ENCODE measurements at places on chromosomes 1 and 21.
A peak's percentile ranks its signal among the peaks of the same experiment; 100 is the strongest.

GRCh38 chr1:150479927-150480352 lies 7.3 kb upstream of the TARS2 start:
- DNase-seq, result no peak

DNA sequence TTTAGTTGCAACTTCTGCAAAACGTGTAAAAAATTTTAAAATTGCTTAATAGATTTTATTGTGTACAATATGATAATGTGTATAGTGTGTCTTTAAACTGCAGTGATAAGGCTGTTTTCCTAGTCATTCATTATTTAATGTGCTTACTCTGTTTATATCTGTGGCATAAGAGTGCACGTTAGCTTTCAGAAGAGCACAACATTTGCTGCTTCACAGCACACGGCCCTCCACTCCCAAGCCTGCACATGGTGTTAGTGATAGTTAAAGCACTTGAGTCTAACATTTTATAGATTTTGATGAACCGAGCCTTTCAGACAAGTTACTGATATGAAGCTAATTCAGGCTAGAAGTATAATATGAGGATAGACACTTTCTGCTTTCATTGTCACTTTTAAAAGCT lies 120.6 kb downstream of the ADGRL2 start:
- no peak for DNase-seq

DNA sequence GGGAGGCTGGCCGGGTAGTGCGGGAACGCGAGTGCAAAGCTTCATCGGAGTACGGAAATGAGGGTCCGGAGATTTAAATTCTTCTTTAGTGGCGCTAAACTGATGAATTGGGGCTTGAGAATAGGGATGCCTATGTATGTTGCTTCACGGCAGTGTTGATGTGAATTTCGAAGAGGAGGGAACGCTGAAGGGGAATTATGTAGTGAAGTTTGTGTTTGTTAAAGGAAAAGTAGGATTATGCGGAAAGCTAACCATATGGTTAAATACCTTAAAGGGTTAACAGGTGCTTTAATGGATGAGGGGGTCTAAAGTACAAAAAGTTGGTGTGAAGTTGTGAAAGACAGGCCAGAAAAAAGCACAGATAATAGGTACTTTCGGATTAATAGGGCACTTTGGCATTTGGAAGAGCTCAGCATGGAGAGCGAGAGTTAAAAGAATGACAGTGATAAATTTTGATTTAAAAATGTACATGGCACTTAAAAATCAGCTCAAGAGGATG lies 1.4 kb downstream of the HS2ST1 start:
- no peak for DNase-seq

- no peak for DNase-seq
Observed at GRCh38 chr1:205983925-205984725, 19.1 kb downstream of the RAB7B start.

DNA sequence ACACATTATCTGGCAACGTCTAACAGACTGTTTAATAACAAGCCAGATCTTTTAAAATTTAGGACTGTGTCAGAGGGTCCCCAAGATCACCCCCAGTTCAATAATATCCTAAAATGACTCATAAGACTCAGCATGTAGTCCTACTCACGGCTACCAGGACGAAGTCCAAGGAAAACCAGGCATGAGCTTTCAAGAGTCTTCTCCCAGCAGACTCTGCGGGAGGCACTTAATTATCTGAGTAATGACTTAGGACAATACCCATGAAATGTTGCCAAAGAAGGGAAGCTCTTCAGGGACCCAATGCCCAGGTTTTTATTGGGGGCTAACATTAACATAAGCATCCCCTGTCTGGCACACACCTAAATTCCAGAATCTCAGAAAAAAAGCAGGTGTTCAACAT lies 7.0 kb downstream of the HFM1 start:
- DNase-seq, result no peak

DNA sequence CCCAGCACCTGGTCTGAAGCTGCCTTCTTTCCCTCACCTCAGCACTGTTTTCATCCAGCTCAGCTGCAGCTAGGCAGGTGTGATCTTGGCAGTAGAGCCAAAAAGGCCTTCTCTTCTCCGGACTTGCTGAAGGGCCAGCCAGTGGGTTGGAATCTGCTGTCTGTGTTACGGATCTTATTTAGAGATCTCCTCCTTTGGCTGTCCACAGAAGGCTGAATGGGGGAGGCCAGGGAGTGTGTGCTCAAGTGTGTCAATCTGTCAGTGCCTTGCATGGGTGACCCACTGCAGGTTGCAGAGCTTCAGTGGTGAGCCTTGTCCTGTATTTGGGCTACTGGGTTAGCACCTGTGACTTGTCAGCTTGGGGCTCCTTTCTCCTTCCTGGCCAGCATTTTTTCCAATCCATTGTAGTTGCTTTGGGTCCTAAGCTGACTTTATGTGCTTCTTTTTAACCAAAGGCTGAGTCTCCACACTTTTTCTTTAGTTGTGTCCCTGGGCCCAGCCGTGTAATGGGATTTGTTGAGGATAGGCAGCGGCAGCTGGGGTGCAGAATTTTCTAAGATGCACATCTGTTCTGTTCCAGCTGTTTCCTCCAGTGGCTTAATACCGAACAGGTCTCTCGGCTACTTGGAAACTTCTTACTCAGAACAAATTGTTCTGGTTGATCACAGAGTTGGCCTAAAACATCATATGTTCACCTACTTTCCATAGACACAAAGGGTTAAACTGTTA lies 126.8 kb downstream of the PEX14 start:
- no peak for DNase-seq

GRCh38 chr1:55047611-55048010 lies 8.3 kb downstream of the PCSK9 start:
- DNase-seq, result no peak

- no peak for DNase-seq
Observed at GRCh38 chr1:97677702-97678101, 243.1 kb downstream of the DPYD start.

DNA sequence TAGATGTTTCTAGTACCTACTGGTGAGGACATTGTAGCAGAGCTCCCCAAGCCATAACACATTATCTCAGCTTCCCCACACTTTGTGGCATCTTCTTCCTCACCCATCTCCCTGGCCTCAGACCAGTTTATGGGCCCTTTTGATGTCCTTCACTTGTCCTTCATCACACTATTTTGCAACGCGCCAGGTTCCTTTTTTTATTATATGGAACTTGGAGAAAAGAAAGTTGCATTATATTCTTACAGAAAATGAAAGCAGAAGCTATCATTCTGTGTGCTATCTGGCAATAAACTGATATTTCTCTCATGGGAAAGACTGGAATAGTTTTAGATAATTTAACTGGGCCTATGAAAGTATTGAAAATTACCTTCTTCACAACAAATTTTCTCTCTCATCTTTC lies 196.9 kb upstream of the ETV3 start:
- DNase-seq, result no peak

DNA sequence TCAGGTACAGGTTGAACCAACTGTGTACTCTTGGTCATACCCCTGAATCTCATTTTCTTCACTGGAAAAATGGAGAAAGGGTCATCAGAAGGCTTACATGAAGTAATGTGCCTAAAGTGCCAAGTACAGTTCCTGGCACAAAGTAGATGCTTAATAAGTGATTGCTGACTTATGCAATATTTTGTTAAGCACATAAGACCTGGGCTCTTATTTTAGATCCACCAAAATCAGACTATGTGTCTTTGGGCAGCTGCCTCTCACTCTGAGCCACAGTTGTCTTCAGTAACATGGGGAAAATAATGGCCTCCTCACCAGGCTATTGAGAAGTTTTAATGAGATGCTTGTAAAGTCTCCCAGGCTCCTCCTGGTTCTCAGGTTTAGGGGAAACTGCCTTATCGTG lies 74.3 kb upstream of the TRABD2B start:
- DNase-seq, result no peak

- no peak for DNase-seq
Observed at GRCh38 chr1:239536165-239536849, 149.9 kb downstream of the CHRM3 start.

DNA sequence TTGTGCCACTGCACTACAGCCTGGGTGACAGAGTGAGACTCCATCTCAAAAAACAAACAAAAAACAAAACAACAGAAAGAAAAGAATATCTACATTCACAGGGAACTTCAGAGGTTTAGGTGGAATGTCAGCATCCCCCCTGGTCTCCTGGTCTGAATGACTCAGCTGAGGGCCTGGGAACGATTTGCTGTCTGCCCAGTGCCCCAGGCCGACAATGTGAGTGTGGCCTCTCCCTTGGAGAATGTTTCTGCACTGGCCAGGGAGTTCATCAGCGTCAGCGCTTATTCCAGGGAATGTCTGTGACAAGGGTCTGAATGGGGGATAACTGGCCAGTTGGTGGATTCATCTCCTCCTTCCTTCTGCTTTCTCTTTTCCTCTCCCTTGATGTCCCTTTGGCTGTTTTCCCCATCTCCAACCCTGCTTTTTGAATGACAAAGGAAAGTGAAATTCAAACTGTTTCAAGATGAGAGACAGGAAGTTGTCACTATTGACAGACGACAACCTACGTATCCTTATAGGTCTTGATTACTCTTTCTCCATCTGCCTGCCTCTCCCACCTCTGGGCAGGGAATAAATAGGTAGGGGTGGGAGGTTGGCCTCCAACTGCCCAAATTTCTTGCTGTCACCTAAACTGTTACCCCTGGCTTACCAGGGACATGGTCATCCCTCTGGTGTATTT lies 213.1 kb downstream of the HHAT start:
- no peak for DNase-seq

- DNase-seq, result no peak
Observed at GRCh38 chr1:151997284-151997570, 3.6 kb upstream of the S100A10 start.

DNA sequence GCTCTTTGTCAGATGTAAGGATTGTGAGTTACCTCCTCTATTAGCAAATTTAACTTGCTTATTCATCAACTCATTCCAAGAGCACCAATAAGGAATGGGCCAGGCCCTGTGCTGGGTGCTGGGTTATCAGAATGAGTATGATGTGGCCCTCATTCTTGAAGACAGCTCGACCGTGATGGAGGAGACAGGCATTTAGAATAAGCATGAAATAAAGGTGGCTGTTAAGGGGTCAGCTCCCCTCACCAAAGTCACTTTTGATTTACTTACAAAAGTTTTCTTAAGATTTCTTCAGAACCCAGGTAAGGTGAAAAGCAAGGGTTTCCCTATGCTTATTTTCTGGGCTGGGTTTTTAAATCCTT lies 15.3 kb upstream of the PADI1 start:
- no peak for DNase-seq

DNA sequence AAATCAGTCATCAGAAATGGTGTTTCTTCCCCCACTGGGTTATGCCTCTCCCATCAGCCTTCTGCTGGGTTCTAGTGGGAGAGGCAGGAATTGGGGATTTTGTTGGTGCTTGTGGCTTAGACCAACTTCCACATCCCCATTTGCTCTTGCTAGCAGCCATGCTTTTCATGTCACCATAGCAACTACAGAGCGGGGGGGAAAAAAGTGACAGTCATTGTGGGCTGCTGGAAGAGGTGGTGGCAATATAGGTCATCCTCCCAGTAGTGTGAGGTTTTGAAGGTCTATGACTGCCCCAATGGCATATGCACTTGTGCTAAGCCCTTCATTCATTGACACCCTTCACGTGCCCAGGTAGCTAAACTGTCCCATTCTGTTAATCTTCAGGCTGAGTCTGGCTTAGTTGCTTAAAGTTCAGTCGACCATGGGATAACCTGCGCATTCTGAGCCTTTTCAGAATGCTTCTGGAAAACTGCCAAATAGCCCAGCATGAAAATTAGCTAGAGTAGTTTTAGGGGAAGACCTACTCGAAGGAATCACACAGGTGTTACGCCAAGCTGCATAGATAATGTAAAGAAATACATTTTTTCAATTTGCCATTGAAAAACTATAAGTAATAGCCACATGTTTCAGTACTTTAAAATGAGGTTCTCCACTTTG lies 53.7 kb upstream of the ZNF326 start:
- no peak for DNase-seq

DNA sequence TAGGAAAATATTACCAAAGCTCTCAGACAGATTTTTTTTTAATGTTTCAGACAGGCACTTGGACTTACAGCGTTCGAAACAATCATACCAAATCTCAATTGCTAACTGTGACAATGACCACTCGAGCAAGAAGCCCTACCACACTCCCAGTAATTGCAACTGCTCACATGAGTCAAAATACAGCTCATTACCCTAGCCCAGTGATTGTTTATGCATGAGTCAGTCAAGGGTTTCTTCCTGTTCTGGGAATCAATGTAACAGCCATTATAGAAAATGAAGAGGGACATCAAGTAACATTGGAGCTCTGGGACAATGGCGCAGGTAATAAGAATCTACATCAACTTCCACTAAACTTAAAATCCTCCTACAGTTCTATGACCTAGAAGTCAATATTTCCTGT lies 56.1 kb upstream of the SH3GLB1 start:
- DNase-seq, result no peak

DNA sequence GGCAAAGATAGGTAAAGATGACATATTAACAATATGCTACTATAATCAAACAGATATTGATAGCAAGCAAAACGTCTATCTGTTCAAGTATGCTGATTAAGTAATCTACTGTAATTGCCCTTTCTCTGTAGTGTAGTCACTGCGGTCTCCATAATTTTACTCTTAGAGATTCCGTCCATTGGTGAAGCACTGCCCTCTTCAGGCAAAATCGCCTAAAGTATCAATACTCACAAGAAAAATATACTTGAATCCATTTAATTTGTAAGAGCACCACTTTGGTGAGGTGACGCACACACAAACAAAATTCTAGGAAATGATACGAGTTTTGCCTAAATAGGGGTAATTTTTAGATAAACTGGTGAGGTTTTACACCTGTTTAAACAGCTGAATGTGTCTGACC lies 434.6 kb upstream of the CHRM3 start:
- peak; percentile 68 for DNase-seq

DNA sequence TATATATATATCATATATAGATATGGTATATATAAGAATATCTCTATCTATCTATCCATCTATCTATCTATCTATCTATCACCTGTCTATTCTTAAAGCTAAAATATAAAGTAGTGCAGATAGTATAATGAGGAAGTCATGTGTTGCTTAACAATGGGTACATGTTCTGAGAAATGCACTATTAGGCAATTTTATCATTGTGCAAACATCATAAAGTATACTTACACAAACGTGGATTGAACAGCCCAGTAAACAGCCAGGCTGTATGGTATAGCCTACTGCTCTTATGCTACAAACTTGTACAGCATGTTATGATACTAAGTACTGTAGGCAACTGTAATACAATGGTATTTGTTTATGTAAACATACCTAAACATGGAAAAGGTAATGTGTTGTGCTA lies 621.0 kb upstream of the NCAM2 start:
- no peak for DNase-seq

- DNase-seq, result peak; percentile 1
Observed at GRCh38 chr1:102875756-102876155, 232.6 kb downstream of the COL11A1 start.

DNA sequence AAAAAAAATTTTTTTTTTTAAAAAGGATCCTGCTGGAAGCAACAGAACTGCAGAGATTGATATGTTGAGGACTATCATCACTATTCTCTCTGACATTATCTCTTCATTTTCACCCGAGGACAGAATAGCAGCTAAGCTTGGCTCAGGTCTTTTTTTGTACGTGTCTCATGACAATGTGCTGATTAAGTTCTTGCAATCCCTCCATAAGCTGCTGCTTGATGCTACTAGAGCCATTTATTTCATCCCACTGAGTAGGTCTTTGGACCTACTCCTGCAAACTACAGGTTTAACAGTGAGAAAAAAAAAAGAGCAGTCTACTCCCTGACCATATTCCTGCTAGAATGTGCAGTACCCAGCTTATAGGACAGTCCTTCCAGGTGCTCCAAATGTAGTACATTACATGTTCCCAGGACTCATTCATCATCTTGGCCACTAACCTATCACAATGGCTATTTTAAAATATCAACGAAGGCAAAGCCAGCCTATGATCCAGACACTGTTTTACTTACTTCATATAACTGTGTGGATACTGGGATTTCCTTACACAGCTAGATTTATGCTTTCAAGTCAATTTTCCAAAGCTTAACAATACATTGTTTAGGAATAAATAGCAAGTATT lies 54.1 kb downstream of the ARHGAP29 start:
- DNase-seq, result no peak

Measured in NCI-H2081 (cell line).